ENCODE measurements at places on chromosomes 12 and 14.
A peak's percentile ranks its signal among the peaks of the same experiment; 100 is the strongest.

GRCh38 chr12:57892232-57892972 is 45.9 kb upstream of the CTDSP2 start:
- no peak for DNase-seq

- DNase-seq, result no peak
Observed at GRCh38 chr12:53098354-53098981, 1.0 kb downstream of the IGFBP6 start.

DNA sequence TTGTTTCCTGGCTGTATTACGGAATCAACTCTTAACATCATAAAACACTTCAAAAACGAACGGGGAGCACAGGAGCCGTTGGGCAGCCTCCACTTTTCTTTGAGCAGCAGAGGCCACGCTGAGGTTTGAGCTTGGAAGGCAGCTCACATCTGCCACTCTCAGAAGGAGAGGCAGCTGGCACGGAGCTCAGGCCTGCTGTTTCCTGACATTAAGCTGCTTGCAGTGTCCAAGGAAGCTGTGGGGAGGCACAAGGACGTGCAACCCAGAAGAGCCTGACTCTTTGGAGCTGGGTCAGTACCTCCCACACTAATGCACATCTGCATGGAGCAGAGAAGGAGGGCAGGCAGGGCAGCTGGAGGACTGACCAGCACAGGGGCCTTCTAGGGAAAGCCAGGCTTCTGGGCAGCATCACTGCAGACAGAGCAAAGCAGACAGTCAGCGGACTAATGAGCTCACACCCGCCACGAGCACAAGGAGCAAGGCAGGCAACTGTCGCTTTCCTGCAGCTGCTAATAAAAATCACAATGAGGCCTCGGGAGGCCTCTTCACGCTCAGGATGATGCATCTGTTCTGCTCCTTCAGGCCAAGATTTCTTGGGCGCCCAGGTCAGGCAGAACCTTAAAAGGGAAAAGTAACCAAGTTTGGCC is 211.1 kb downstream of the GLT1D1 start:
- DNase-seq, result no peak

DNA sequence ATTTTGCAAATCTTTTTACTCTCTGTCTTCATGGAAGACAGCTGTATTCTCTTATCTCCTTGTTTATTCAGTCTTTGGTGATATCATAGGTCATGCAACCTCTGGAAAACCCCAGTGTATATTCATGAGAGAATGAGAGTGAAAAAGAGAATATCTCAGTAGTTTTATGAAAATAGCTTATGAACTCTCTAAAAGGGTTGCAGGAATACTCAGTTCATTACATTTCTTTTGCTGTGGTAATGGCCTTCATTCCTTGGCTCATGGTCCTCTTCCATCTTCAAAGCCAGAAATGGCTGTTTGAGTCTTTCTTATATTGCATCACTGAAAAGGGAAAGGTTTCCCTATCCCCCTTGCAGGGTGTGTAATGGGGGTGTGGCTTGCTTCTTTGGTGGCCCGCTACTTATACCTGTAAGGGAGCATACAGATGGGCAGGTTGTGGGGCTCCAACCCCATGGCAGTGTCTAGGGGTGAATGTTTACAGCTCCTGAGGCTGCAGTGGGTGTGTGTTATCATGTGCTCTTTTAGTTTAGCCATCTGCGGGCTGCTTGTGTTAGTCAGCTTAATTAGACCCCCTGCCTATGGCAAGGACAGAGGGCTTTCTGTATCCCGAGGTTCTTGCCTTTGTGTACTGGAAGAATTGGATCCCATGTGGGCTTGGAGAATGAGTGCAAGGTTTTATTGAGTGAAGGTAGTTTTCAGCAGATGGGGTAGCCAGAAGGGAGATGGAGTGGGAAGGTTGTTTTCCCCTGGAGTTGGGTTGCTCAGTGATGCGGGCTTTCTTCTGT is 150.2 kb downstream of the CCDC91 start:
- no peak for DNase-seq

DNA sequence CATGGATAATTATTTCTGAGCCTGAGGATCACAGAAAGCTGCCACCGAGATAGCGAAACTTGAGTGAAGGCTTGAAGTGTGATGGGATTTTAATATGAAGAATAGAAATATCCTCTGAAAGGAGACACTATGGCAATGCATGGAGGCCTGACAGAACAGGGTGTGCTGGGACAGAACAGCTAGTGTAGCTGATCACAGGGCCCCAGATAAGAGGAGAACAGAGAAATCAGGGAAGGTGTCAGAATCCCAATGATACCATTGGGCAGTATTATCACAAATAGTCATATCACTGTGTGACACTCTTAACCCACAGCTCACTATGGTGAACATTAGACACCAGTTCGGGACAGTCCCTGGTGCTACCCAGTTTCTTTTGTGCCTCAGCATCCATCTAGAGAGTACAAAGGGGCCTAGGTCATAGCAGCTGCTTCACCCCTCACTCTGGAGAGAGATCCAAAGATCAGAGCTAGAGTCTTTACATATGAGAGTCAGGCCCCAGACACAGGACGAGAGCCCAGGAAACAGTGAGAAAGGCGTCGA is 506 bp upstream of the OR10P1 start:
- no peak for DNase-seq

DNA sequence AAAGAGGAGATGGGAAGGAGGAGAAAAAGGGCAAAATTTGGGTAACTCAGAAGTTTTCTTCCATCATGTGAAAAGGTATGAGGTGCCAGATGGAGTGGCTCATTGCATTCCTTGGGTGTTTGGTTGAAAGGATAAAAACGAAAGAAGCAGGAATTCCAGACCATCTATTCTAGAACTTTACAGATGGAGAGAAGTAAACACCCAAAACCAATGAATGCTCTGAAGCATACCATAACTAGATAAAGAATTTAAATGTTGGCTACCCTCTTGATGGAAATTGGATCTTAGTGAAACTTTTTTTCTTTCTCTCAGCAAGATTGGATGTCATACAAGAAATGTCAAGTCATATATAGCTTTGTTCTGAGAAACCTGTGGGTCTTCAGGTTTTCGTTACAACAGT is 175.6 kb upstream of the FAR2 start:
- DNase-seq, result no peak

DNA sequence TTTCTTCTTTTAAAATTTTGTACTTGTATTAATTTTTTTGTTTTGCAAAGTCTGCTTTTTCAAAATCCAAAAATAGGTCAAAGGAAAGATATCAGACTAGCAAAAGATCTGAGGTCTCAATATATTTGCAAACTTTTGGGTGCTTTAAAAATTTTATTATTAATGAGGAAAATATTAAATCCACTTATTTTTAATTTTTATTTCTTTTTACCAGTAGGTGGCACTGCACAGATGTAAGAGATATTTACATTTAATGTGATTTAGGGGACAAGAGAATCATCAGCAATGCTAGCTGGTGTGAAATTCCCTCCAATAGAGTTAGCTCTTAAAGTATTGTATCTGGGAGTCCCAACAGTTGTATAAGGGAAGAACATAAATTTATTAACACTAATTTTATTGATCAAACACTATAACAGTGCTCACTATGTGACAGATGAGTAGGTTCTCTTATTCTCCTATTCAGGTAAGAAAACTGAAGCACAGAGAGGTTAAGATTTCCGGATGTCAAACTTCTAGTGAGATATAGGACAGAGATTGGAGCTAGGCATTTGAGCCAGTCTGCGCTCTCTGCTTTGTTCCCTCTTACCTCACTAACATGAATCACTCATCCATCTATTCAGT is 30.5 kb downstream of the ALX1 start:
- DNase-seq, result no peak

DNA sequence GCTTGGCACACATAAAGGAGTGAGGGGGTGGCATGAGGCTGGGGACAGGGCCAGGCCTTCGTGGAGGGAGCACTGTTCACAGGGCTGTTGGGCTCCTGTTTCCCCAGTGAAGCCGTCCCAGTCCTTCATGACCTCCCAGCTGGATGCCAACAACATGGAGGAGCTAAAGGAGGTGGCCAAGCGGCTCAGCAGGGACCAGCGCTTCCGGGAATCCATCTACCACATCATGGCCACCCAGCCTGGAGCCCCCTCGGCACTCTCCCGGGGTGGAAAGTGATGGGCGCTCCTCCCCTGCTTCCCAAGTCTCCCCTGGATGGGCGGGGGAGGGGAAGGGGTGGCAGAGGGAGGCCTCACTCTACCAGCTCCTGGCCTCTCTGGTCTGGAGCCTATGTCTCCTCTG is 43.6 kb downstream of the PLEKHD1 start:
- no peak for DNase-seq

DNA sequence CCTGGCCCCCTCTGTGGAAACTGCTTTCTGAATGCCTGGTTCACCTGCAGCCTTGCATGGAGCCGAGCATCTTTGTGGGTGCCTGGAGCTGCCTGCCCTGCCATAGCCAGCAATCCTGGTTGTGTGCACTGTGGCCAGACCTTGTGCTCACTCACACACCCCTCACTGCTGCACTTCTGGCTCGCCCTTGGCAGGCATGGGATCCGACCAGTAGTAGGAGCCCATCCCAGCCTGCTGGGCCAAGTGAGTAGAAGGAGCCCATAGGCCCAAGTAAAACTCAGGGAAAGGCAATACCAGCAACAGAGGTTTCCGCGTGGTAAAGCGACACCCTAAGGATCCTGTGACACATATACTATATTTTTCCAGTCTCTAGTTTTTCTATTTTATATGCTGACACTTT is 270.0 kb upstream of the NAV3 start:
- no peak for DNase-seq

- DNase-seq, result no peak
Observed at GRCh38 chr12:37546901-37547475, 769.6 kb upstream of the ALG10B start.

- DNase-seq, result peak; percentile 51
Observed at GRCh38 chr12:130031571-130032189, 127.9 kb upstream of the TMEM132D start.

DNA sequence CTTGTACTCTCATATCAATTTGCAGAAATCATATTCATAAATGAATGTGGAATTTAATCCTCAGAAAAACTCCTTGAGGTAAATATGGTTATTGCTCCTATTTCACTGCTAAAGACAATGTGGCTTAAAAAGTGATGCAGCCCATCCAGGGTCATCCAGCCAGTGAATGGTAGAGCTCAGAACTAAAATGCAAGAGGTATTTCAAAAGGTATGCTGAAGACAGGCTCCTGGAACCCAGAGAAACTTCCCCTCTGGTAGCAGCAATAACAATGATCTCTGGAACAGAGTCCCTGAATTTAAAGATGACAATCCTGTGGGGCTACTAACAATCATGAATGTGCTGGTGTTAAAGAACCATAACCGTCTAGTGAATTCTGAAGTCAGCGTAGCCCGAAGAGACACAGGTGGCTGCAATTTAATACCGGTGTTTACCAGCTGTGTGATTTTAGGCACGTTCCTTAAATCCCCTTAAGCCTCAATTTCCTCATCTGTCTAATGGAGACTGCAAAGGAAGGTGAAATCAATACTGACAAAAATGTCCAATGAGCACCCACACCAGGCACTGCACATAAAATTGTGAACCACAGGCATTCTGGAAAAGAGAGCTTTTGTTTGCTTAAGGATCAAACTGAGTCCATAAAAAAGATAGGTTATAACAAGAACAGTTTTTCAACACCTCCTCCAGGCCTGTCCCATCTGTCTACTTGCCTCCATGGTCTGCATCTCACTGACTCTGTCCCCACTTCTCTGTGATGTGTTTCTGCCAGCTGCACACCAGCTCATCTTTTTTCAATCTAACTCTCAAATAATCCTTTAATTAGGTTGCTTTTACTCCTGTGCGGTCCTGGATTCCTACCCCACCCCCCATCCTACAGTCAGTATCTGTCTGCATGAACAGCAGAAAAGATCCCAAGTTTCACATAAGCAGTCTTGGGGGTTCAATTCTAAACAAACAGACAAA is 10.5 kb downstream of the TM7SF3 start:
- no peak for DNase-seq

All from T-cell (primary cell).